ENCODE measurements at places on chromosomes 4 and X.

DNA sequence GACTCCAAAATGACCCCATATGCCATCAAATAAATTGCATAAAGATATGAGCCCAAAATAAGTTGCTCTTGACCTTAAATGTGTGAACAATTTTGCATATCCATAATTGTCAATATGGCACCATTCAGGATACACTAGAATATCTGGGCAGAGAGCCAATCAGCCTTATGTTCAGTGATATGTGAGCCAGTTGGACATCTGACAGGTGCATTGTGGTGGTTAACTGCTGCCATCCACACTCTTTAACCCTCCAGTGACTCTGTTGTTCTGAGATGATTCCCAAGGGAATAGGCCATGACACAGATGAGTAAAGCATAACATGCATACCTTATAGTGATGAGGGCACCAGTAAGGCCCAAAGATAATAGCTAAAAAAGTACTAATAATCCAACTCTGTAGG lies 500.1 kb downstream of the PCDH18 start:
- no peak for DNase-seq

DNA sequence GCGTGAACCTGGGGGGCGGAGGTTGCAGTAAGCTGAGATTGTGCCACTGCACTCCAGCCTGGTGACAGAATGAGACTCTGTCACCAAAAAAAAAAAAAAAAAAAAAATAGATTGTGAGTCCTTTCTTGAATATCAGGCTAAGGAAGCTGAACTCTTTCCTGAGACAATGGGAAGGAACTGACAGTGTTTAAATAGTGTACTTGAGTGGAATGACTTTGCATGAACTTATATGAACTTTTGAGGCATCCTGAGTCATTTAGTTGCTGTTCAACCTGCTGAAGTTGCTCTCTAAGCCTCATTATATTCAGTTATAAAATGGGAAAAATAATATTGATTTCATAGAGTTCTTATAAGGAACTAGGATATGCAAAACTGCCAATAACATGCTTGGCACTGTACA lies 79.3 kb upstream of the LIMCH1 start:
- DNase-seq = no peak

DNA sequence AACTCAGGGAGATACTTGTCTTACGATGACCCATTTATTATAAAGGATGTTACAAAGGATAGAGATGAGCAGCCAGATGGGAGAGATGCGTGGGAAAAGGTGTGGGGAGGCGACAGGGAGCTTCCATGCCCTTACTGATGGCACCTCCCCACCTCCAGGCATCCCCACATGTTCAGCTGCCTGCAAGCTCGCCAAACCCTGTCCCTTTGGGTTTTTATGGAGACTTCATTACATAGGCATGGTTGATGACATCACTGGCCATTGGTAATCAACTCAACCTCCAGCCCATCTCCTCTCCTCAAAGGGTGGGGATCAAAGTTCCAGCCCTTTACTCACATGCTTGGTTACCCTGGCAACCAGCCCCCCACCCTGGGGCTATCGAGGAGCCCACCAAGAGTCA lies 29.4 kb upstream of the SLC2A9 start:
- DNase-seq = no peak

DNA sequence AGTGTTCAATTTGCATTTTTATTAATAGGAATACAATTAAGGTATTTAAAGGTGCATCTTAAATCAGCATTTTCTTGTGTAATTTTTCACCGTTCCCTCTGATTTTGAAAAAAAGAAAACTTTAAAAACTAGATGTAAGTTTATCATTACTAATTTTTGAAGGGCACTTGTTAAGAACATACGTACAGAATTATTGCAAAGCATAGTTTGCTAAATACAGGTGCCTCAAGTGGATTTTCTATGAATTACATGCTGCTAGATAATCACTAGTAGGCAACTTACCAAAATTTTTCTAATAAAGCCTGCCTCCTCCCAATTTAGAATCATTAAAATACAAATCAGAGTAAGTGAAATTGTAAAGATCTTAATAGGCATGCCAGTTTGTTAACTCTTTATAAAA lies 8.5 kb downstream of the CNKSR2 start:
- DNase-seq = no peak

GRCh38 chrX:97844943-97845342 lies 961.2 kb downstream of the RPA4 start:
- no peak for DNase-seq

- no peak for DNase-seq
These were observed 5.8 kb upstream of the TET2 start for GRCh38 chr4:105140684-105141490.

Measured in stimulated activated CD8-positive, alpha-beta memory T cell treated with anti-CD3 and anti-CD28 coated beads, Interleukin-7, amount 100 ng/mL, for 48 hours (primary cell).